AML-193 (cell line): ENCODE measurements at places on chromosomes 16 and 17.
A peak's percentile ranks its signal among the peaks of the same experiment; 100 is the strongest.

DNA sequence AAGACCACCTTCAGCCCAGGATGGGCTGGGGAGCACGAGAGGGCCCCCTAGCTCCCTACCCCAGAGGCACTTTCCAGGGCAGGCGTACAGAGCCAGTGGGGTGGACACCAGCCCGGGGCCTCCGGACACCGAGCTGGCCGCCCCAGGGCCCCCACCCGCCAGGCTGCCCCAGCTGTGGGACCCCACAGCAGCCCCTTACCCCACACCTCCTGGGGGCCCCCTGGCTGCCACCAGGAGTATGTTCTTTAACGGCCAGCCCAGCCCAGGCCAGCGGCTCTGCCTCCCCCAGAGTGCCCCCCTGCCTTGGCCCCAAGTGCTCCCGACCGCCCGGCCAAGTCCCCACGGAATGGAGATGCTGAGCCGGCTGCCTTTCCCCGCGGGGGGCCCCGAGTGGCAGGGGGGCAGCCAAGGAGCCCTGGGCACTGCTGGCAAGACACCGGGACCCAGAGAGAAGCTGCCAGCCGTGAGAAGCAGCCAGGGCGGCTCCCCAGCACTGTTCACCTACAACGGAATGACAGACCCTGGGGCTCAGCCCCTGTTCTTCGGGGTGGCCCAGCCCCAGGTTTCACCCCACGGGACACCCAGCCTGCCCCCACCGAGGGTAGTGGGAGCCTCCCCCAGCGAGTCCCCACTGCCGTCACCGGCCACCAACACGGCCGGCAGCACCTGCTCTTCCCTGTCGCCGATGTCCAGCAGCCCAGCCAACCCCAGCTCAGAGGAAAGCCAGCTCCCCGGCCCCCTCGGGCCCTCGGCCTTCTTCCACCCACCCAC lies 24.3 kb upstream of the ZFPM1 start:
- no peak for DNase-seq

DNA sequence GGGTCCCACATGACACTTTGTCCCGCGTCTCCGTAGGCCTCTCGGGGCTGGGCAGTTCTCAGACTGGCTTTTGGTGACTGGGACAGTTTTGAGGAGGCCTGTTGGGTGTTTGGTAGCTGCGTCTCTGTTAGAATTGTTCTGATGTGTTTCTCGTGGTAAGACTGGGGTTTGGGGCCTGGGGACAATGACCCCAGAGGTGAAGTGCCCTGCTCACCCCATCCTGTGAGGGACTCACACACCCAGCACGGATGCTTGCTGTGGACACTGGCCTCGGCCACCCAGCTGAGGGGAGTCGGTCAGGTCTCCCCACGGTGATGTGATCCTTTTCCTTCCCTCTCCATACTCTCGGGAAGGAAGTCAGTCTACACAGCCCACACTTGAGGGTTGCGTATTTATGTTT lies 50.3 kb downstream of the METRNL start:
- DNase-seq = no peak

DNA sequence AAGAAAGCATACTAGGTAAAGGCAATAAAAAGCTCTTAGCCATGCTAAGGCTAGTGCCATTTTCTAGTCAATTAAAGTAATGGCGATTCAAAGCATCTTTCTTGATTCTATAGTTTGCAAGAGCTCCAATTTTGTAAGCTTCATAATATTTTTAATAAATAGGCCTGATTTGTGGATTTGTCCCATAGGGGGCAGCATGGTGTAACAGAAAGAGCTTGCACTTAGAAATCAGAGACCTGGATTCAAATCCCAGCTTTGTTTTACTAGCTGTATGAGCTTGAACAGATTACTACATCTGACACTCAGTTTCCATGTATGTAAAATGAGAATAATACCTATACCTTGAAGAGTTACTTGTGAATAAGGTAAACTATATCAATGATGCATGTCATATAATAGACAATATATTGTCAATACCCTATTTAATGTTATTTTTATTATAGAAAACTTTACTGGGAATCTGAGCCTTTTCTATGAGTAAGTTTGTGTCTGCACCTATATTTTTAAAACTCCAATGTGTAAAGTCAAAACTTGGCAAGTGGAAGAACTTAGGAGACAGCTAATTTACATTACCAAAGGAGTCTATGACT lies 93.6 kb upstream of the NOG start:
- DNase-seq = peak; percentile 24

- DNase-seq = no peak
These were observed 15.8 kb upstream of the SRRM2 start for GRCh38 chr16:2736476-2737237.

GRCh38 chr17:79749958-79750357 lies 19.2 kb downstream of the ENPP7 start:
- no peak for DNase-seq

GRCh38 chr16:13289515-13289914 lies 388.1 kb downstream of the SHISA9 start:
- DNase-seq = no peak

DNA sequence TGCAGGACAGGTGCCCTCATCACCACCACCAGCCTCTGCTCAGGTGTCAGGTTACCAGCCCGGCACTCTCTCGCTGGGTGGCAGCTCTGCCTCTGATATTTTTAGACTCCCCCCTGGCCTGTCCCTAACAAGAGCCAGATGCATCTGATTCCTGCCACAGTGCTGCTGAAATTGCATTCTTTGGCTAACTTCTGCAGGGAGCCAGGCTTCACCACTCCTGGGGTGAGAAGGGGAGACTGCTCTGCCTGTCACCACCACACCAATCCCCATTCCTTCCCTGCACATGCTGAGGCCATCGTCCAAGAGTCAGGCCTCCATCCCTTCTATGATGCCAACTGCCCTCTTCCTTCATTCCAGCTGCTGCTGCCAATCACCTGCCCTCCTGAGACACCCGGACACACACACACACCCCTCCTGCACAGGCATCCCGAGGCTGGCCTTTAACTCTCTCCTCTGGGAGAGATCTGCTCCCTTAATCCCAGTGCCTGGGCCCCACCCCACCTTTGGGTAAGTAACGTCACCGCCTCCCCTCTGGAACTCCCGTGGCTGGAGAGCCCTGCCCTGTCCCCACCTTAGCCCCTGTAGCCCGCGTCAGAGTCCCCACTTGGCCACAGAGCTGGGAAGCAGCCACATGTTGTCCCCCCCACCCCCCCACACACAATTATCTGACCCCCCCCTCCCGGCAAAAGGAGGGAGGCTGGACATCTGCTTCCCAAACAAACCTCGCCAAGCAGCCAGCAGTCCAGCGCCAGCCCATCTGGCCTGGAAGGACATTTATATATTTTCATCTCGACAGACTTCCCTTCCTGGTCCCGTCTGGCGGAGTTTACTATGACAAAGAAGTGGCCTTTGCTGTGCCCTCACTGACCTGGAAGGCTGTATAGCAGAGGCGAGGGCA lies 2.8 kb downstream of the EMP2 start:
- no peak for DNase-seq

GRCh38 chr16:56281249-56281805 lies 90.0 kb downstream of the GNAO1 start:
- peak; percentile 2 for DNase-seq

GRCh38 chr16:67397036-67397801 lies 3.9 kb upstream of the TPPP3 start:
- DNase-seq = no peak

DNA sequence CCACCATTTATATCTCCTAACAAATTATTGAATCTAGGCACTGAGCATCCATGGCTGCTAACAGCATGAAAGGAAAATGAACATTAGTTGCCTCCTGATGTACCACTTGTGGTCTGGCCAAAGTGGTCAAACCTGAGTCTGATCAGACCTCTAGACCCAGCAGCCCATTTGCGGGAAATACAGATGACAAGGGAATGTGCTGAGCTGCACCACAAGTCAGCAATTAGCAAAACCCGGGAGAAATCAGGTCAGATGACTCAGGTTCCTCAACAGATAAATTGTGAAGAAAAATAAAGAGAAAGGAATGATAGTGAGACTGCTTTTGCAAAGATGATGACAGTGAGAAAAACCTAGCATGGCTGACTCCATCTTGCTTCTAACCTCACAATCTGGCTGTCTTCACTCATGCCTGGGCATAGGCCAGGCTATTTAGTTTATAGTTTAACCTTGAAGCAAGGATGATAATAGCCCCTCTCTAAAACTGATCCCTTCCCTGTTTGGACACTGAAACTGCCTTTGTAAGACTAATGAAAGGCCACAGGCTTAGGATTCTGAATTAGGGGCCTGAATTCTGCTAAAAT lies 142.7 kb upstream of the ASIC2 start:
- DNase-seq = no peak

DNA sequence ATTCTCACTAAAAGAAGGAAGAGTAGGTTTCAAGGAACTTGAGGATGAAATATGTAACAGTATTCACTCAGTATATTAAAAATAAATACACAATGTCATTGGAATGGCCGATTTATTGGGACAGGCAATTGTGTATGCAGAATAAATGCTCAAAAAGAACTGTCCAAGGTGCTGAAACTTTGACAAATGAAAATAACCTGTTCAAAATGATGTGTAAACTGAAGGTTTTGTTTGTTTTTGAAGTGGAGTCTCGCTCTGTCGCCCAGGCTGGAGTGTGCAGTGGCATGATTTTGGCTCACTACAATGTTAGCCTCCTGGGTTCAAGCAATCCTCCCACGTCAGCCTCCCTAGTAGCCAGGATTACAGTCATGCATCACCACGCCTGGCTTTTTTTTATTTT lies 318.7 kb upstream of the RBFOX1 start:
- DNase-seq = peak; percentile 2

GRCh38 chr17:76957678-76958464 lies 89.7 kb downstream of the MGAT5B start:
- DNase-seq = no peak

DNA sequence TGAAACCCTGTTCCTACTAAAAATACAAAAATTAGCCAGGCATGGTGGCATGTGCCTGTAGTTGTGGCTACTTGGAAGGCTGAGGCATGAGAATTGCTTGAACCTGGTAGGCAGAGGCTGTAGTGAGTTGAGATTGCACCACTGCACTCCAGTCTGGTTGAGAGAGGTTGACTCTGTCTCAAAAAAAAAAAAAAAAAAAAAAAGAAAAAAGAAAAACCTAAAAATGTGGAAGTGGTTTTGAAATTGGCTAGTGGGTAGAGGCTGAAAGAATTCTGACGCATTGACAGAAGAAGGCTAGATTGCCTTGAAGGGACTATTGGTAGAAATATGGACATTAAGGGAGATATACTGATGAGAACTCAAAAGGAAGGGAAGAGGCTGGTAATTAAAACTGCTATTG lies 33.6 kb upstream of the CPPED1 start:
- peak; percentile 5 for DNase-seq

GRCh38 chr16:65634291-65634690 lies 512.4 kb upstream of the CDH11 start:
- DNase-seq = no peak

DNA sequence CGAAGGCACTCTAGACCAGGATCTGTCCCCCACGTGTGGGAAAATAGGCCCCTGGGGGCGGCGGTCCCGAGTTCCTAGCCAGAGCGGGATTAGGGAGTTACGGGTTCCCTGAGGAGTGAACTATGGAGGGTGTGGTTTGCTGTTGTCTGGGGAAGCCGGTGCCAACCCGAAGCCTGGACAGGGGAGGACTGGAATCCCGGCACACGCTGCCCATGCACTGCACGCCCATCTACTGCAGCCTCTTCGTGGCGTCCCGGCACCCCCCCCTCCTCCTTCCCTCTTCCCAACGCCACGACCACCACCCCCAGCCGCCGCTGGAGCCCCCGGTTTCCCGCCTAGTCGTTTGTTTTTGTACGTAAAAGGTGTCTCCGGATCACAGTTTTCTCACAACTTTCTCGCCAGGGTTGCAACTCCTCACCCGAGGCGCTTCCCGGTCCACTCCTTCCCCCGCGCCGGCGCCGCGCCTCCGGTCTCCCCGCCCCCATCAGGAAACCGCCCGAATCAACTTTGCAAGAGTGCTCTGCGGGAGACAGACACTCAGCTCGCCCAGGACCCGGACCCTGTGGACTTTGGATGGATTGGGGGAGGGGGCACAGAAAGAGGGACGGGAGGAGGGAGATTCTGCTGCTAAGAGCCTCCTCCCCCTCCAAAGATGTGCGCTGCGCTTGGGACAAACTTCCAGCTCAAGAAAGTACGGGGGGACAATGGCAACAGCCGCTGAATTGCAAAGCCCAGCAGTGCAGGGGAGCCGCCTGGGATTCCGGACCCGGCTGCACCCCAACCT lies 1.4 kb upstream of the LHX1 start:
- DNase-seq = no peak

- no peak for DNase-seq
These were observed 21.0 kb downstream of the ATPAF2 start for GRCh38 chr17:18017958-18018357.

GRCh38 chr16:28981517-28981916 lies 3.3 kb upstream of the LAT start:
- no peak for DNase-seq

GRCh38 chr16:79089735-79090284 lies 510.7 kb downstream of the MAF start:
- DNase-seq = peak; percentile 80

DNA sequence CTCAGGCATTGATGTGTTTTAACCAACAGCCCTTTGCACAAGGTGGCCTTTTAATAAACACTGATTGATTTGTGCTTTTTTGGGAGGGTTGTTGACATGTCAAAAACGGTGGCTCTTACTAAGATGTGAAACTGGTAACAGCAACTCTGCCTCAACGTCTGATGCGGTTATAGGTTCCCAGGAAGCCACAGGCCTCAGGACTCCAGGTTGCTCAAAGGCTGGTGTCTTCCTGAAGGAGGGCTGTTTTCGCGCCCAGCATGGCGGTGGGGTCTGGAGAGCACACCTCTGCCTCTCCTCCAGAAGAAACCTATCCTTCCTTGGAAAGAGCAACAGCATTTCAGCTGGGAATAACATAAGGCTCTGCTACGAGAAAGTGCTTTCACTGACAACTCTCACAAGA lies 187.5 kb downstream of the IRF8 start:
- no peak for DNase-seq

DNA sequence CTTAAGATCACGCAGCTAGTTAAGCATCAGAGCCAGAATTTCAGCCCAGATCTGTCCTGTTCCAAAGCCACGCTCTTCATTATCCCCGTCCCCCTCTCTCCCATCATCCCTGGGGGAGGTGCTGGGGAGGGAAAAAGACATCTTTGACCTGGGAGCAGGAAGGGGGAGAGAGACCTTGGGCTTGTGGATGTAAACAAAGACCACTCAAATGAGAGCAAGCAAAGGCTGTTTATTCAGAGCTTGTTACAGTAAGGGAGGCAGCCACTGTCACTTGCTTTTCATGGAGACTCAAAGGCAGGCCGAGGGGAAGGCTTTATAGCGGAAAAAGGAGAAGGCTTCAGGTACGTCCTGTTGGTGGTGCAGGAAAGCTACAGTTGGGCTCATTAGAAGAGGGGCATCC lies 3.5 kb upstream of the RPRML start:
- no peak for DNase-seq
